Bronchial smooth muscle cell (primary cell): ENCODE measurements at places on chromosomes 1 and 21. TPM values are rescaled to one million over a fixed set of nuclear protein-coding genes. Genes with fewer than 3 reads are reported as not detected.

The CDK11A gene
- total RNA-seq = 12.3 and 13.6 TPM in 2 replicates

The SPRR2G gene
- not detected in 2 replicates for total RNA-seq

The CD2 gene
- total RNA-seq = not detected in 2 replicates

The CELA2A gene
- not detected in 2 replicates for total RNA-seq

The LCE1E gene
- not detected in 2 replicates for total RNA-seq

The SYCP1 gene
- total RNA-seq = not detected in 2 replicates

The KCNA3 gene
- 0.16 and 0.26 TPM in 2 replicates for total RNA-seq

The LHX8 gene
- total RNA-seq = not detected in 2 replicates

The EVA1B gene
- 113 and 186 TPM in 2 replicates for total RNA-seq

The SORT1 gene
- total RNA-seq = 1.2 and 1.4 TPM in 2 replicates

The ABCG1 gene
- total RNA-seq = 5.7 and 10.0 TPM in 2 replicates

The OR4F29 gene
- 0.17 TPM in 1 of 2 replicates, not detected in the other for total RNA-seq

The MROH9 gene
- 0.09 TPM in 1 of 2 replicates, not detected in the other for total RNA-seq

The S100A7 gene
- not detected in 2 replicates for total RNA-seq

The SZT2 gene
- total RNA-seq = 18.3 and 23.3 TPM in 2 replicates

The DNM3 gene
- total RNA-seq = 0.94 and 1.1 TPM in 2 replicates

The S1PR1 gene
- 3.3 and 26.5 TPM in 2 replicates for total RNA-seq

The NPR1 gene
- total RNA-seq = 1.9 and 9.4 TPM in 2 replicates

The BRDT gene
- total RNA-seq = not detected in 2 replicates
